ENCODE measurements at places on chromosomes 11 and 22. TPM values are rescaled to one million over a fixed set of nuclear protein-coding genes. Genes with fewer than 3 reads are reported as not detected.

The NDUFV1 gene
- polyA plus RNA-seq = 203 TPM

The NXPE1 gene
- not detected for polyA plus RNA-seq

The DGCR6 gene
- 0.70 TPM for polyA plus RNA-seq

The THY1 gene
- polyA plus RNA-seq = 3.1 TPM

The FADS2 gene
- 969 TPM for polyA plus RNA-seq
